ENCODE measurements at places on chromosomes 6 and 20.

DNA sequence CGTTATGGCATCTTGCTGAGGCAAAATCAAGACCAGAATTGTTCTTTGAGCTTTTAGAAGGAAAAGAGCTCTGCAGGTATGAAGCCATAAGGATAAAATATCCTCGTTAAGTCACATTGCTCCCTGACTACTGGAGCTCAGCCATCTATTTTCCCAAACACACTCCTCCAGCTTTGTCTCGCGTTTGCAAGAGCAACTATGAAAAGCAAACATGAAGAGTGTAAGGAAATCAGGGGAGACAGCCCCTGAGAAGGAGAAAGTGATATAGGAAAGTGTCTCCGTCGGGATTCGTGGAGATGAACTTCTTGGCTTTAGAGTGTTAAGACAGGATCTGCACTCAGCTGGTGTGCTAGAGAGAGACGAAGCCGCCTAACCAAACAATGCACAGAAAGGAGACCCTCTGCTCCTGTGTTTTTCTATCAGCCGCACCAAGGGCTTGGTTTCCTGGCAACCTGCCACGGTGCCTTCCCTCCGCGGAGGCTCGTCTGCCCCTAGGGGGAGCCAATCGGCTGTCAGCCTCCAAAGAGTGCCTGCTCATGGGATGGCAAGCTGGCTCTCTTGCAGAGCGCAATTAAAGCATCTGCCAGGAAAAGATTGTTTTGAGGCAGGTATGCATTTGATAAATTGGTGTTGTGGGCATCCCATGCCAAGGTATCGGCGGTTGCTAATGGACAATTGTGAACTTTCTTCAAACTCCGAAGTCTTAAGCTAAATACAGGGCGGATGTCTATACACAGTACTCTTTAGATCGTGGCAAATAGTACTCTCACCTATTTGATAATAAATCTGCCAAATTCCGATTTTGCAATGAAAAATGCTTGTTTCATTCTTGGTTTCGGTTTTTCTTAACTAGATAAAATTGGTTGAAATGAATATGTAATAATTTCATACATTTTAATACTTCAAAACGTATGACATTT lies 603.2 kb downstream of the RNF144B start:
- DNase-seq, result no peak

DNA sequence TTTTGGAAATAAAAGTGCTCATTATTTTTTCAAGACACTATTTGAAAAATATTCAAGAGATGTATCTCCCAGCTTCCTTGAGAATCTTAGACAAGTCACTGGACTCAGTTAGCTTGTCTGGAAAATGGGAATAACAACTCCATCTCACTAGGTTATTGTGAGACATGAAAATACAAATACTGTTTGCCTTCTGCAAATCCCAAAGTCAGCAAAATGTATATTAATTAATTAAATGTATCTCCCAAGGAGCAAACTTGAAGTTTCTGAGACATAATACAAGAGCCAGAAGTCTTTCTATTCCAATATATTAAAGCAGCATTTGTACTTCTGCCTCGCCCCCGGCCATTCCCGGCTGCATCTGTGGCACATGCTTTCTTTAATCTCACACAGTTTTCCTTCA lies 54.6 kb upstream of the ID4 start:
- DNase-seq, result no peak

DNA sequence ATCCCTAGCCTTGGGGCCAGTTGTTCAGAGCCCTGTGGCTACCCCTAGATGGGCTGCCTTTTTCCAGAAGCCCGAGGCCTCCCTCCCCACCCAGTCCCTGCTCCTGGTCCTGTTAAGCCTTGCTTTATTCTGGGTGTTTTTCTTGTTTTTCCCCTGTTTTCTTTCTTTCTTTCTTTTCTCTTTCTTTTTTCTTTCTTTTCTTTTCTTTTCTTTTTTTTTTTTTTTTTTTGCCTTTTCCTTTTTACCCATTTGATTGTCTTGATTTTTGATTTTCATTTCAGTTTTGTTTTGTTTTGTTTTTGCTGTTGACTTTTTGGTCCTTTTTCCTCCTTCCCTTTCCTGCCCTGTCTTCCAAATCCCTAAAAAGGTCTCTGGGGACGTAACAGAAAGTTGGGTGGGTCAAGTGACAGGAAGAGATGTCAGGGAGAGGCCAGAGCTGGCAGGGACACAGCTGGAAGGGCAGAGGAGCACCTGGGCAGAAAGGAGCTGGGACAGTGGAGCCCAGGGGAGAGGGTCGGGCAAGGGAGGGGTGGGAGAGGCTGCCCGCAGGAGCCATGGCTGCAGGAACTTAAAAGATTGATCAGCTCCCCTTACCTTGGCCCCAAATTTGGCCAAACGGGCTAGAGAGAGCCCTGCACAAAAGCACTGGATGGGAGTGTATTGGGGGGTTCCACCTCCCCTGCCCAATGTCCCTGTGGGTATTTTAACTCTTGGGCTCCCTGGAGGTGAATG lies 27.6 kb downstream of the MYH7B start:
- no peak for DNase-seq

- peak; percentile 61 for DNase-seq
Observed at GRCh38 chr6:31652925-31653724, 664 bp upstream of the BAG6 start.

- no peak for DNase-seq
Observed at GRCh38 chr20:48583801-48584200, 244.0 kb downstream of the PREX1 start.
